GM13976 (cell line): ENCODE measurements at places on chromosomes 6 and 20.
A peak's percentile ranks its signal among the peaks of the same experiment; 100 is the strongest.

- DNase-seq: peak; percentile 63
These were observed 23.5 kb downstream of the PLEKHG1 start for GRCh38 chr6:150622941-150623874.

DNA sequence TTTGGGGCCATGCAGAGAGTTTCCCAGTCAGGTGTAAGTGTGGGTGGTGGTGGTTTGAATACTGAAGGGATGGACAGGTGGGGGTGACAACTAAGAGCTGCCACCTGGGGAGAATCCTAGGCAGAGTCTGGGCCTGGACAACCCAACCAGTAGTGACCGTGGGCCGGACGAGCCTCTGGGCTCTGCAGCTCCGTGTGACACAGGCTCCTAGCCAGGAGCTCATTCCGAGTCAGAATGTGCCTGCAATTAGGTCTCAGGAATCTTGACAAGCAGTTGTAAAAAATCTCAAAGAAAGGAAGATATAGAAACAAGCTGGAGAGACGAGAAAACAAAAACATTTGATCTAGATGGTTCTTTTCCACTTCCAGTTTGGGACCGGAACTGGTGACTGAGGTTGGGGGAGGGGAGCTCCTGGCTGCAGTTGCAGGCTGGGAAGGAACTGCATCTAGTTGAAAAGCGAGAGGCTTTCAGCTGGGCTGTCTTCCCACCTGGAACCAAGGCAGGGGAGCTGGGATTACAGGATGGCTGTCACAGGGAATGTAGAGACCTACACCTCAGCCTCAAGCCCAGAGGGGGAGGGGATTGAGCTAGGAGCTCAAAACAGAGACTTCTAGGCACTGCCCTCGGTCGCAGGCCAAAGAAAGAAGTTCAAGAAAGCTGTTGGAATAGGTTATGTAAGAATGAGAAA lies 156.9 kb downstream of the PAX1 start:
- no peak for DNase-seq

DNA sequence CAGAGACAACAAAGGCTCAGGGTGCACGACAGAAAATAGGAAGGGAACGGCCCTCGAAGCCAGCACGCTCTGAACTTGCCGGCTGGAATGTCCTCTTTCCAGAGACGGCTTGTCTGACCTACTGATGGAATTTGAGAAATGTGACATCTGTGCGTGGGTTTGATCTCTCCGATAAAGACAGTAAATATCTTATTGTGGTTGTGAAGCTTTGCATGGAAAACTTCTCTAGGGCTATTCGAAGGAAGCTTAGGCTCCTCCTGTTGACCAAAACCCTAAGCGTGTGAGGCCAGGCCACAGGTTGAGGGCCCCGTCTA lies 247.3 kb downstream of the ZNF217 start:
- no peak for DNase-seq

DNA sequence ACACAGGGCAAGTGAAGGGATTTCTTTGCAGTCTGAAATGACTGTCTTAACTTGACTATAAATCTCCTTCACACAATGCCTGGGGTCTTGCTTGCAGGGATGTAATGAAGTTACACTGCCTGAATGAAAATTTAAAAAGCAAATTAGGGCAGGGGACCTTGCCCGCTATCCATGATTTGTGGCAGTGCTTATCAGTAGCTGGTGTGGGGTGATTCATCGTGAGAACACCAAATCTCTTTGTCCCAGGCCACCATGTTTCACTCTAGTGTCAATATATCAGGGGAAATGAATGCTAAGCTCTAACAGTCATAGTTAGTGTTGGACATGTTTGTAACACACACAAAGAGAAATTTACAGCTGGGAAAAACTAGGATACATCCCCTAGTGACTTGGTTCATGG lies 713.7 kb upstream of the EPHA7 start:
- DNase-seq: no peak

GRCh38 chr6:31216208-31216898 lies 45.9 kb upstream of the POU5F1 start:
- DNase-seq: no peak

DNA sequence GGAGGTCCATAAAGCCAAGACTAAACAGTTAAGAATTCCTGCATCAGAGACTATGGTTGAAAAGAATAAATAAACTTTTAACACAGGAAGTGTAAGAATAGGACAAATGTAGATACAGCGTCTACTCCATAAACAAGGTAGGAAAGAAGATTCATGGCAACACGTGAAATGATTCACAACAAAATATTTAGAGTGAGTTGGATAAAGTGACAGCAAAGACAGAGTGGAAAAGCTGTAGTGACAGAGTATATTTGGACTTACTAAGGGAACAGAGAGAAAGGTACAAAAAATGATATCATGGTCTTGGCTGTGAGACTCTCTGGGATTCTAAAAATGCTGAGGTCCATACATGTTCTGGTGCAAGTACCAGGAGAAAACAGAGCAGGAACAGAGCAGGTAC lies 21.9 kb upstream of the KIAA0408 start:
- no peak for DNase-seq

DNA sequence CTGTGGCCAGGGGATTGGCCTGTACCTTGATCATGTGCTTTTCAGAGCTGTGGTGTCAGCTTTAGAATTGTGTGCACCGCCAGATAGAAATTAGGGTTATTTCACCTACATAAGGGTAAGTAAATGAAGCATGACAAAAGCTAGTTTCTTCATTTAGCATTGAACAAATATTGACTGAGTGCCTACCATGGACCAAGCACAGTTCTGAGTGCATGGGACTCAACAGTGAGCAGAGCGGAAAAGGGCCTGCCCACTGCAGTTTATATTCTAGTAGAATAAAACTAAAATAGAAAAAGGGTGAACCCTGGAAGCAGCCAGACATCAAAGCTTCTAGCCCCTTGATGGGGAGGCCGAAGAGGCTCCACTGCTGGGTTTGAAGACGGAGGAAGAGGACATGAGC lies 25.6 kb downstream of the ECT2L start:
- DNase-seq: no peak

- DNase-seq: peak; percentile 95
These were observed 20.3 kb downstream of the TTBK1 start for GRCh38 chr6:43263314-43264178.

DNA sequence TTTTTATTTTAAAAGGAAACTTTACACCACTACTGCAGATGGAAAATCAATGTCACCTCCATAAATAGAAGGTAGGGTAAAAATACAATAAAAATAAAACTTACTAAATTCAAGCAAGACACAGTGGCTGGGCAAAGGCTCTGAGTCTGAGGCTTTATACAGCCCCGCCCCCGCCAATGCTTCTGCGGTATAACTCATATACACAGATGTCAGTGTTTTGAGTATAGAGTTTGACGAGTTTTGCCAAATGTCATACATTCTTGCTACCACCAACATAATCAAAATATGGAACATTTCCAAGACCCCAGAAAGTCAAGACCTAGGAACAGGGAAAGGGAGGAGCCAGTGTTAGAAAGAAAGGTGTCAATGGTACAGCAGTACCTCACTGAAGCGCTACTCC lies 12.8 kb downstream of the NFATC2 start:
- DNase-seq: peak; percentile 46

GRCh38 chr6:161406646-161407045 lies 132.8 kb upstream of the AGPAT4 start:
- no peak for DNase-seq

- DNase-seq: no peak
These were observed 7.5 kb upstream of the SLA2 start for GRCh38 chr20:36653456-36653855.

GRCh38 chr6:109457562-109457996 lies 2.0 kb upstream of the MICAL1 start:
- no peak for DNase-seq

GRCh38 chr6:137427656-137428290 lies 66.4 kb downstream of the OLIG3 start:
- DNase-seq: no peak

DNA sequence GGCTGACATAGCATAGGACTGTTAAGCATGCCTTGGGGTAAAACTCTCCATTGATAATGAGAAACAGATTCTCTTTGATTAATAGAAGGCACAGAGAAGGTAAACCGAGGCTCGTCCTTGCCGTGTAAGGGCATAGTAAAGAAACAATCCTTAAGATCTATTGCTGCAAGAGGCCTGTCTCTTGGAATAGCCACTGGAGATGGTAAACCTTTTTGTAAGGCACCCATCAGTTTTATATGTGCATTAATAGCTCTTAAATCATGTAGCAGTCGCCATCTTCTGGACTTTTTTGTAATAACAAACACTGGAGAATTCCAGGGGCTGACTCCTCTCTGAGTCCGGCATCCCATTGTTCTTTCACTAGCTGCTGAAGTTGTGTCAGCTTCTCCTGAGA lies 8.4 kb upstream of the ABHD12 start:
- DNase-seq: peak; percentile 56

GRCh38 chr6:106476331-106477105 lies 116.0 kb downstream of the CRYBG1 start:
- DNase-seq: no peak

DNA sequence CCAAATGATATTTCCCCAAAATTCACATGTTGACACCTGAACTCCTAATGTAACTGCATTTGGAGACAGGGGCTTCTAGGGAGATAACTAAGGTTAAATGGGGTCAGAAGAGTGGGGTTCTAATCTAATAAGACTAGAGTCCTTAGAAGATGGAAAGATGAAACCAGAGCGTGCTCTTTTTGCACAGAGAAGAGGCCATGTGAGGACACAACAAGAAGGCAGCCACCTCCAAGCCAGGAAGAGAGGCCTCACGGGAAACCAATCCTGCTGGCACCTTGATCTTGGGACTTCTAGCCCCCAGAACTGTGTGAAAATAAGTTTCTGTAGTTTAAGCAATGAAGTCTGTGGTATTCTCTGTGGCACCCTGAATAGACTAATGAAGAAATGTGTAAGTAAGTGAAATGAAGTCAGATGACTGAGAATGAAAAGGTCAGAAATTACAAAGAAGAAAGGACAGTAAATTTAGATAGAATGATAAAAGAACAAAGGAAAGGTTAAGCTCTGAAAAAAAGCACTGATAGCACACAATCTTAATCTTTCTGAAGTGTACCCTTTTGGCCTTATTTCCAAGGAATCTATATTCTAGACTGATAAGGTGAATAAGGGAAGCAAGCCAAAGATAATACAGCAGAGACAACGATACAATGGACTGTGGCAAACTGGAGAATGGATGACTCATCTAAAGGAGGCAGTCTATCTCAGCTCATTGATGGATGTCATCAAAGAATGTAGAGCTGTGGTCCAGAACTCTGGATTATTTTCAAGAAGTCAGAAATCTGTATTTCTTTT lies 110.4 kb downstream of the MYB start:
- DNase-seq: no peak

DNA sequence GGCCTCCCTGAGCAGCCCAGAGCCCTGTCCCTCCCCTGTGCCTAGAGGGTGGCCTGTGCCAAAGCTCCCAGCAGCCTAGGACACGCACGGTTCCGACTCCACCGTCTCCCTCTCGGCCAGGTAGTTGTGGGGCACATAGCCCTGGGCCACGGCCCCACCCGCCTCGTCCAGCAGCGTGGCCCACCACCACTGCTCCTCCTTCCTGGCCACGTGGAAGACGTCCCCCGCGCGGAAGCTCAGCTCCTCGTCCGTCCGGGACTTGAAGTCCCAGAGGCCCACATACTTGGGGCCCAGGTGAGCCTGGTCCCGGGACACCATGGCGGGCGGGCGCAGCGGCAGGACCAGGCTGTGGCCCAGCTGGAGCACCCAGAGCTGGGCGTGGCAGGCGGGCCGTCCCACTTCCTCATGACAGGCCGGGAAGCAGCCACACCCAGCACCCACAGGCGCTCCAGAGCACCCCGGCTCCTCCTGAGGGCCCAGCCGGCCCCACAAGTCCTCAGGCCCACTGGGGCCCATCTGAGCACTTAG lies at the start of gene PTK6:
Gene PTK6 (minus strand): TSS at position 380 of the 528 bp plus-strand sequence. CDS start 62 bp downstream, at position 318.
- peak; percentile 77 for DNase-seq

DNA sequence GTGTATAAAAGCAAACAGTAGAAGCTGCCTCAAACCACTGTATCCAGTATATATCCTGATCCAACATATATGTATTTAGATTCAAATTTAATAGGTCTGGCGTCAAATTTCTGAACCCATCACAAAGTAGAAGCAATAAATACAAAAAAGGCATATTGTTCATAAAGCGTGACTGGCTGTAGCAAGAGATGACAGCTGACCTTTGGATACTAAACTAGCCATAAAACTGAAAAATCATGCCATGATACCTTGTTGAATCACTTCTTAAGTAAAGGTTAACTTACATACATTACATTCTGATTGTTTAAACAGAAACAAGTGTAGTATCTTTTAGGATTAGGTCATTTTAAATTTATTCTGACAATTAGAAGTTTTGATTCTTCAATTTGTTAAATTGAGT lies 372.0 kb upstream of the FLRT3 start:
- no peak for DNase-seq

GRCh38 chr20:62647521-62648317 lies 5.4 kb downstream of the SLCO4A1 start:
- no peak for DNase-seq

DNA sequence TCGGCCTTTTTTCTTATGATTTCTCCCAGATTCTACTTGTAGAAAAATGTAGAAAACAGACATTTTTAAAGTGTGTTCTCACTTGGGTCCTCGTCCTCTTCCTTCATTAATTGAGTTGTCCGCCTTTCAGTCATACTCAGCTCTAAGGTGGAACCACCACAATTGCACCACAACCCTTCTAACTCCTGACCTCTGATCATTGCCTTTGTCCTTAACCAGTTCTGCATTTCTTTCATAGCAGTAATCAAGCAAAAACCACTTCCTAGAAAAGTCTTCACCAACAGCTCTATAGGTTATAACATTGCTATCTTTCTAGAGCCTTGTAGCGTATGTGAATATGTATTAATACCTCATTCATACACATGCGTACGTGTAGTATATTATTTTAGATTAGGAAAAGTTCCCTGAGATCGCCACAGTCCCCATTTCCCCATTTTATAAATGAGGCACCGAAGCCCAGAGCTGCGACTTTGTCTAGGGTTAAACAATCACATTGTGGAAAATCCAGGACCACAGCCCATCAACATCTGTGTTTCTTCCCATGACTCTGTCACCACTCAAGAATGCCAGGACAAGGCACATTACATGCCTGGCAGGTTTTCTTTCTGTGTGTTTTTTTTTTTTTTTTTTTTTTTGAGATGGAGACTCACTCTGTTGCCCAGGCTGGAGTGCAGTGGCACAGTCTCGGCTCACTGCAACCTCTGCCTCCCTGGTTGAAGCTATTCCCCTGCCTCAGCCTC lies 175.5 kb downstream of the BTBD3 start:
- DNase-seq: no peak

DNA sequence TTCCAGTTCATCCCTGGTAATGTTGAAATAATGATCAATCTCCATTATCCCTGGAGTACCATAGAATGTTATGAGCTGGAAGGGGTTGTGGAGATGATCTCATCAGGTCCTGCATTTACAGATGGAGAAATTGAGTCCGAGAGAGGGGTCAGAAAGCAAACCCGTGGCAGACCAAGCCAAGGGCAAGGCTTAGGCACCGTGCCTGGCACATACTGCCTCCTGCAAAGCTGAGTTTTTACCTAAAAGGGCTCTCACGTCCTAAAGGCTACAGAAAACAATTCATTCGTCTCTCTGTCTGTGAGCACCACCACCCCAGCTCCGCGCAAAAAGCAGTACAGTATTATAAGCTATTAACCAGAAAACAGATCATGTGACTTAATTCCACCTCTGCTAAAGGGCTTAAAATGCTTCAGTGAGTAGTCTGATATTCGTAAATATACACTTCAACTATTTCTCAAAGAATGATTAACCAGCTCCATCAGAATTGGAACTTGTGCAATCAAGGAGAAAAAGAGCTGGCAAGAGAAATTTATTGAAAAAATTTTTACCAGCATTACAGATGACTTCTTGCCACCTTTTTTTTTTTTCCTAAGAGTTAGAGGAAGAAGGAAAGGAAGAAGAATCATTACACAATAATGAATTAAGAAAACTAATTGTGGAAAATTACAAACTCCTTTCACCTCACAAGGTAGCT lies 3.4 kb upstream of the PARD6B start:
- no peak for DNase-seq
